ENCODE measurements at places on chromosomes 5 and 9. TPM values are rescaled to one million over a fixed set of nuclear protein-coding genes. Genes with fewer than 3 reads are reported as not detected.

DNA sequence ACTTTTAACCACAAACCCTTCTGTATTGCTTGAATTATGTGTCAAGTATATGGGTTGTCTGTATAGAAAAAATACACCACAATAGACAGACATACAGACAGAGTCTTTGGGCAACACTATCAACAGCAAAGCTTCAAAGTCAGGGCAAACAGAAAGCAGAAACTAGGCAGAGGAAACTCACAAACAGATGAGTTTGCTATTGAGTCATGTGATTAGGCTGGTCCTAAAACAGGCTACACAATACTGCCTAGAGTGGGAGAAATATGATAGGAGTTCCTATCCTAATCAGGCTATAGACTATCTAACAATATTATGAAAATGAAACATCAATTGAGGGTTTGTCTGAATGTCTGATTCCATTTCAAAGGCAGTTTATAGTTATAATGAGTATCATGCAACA is 156.4 kb downstream of the EDIL3 start:
- no peak for DNase-seq

GRCh38 chr9:78236551-78236910 is 656 bp downstream of the CEP78 start:
- no peak for DNase-seq

DNA sequence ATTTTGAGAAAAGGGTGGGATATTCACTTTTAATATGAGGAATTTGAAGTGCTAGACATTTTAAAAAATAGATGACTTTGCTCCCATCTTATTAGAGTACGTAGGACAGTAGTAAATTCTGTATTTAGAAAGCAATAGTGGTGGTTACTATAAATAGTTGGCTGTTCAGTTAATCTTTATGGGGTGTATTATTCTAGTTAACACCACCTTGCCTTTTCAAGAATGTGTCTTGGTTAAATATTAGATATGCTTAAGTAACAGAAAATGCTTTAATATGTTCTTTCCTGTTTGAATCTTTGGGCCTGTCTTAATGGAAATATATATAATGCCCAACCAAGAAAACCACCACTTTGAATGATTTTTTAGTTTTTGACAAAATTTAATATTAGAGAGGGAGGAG is 608.7 kb upstream of the FAM174A start:
- DNase-seq = no peak

- DNase-seq = no peak
Measured at GRCh38 chr5:121702682-121703081, 149.0 kb upstream of the FTMT start.

DNA sequence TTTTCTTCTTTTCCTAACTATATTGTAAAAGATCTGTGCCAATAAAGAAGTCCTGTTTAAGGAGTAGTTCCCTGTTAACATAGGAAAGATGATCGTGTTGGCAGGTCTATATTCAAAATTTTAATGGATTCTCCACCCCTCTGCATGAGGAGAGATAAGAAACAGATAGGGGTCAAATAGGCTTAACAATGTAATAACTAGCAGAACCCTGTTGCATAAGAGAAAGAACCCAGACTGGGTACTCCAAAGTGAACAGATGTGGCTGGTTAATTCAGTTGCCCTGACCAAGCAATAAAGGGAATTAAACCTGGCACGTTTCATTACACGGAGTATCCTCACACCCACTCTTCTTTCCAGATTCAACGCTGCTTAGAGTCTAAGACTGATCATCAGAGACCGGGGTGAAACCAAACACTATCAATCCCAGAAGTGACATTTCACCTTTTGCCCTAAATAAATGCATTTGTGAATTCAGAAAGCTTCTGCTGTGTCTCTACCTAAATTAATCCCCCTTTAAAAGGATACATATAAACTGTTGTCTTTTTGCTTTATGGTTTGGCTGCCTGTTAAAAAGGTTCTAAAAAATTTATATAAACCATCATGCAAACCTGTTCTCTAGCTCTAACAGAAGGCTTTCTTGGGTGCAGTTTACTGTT is 1276.9 kb upstream of the WWC1 start:
- no peak for DNase-seq

GRCh38 chr5:32589942-32590869 is 4.8 kb downstream of the SUB1 start:
- no peak for DNase-seq

Gene ECM2
- 20.1 TPM for total RNA-seq

Gene PCDHGA9
- total RNA-seq = 3.2 TPM

Gene HTR4
- 0.21 TPM for total RNA-seq

Gene C5orf34
- total RNA-seq = not detected

Gene HSPB3
- total RNA-seq = not detected

Gene FRMPD1
- not detected for total RNA-seq

Gene SHISAL2B
- total RNA-seq = not detected

Gene IGIP
- total RNA-seq = 5.6 TPM
